Choroid plexus epithelial cell (primary cell): ENCODE measurements at places on chromosomes 1 and 21.

DNA sequence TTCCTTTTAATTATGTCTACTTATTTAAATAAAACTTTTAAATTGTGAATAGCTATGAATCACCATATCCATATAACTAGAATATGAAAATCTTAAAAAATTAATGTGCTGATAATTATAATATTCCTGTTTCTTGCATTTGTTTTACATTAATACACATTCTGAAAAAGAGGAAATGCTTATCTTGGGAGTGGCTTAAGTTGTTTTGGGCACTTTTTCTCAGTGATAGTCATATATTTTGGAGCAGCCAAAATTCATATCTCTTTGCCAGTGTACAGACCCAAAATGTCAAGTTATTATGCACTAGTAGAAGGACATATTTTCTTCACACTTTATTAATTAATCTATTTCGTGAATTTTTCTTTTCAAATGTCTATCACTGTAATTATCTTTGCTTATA, 838.5 kb downstream of the USP25 start:
- no peak for DNase-seq

DNA sequence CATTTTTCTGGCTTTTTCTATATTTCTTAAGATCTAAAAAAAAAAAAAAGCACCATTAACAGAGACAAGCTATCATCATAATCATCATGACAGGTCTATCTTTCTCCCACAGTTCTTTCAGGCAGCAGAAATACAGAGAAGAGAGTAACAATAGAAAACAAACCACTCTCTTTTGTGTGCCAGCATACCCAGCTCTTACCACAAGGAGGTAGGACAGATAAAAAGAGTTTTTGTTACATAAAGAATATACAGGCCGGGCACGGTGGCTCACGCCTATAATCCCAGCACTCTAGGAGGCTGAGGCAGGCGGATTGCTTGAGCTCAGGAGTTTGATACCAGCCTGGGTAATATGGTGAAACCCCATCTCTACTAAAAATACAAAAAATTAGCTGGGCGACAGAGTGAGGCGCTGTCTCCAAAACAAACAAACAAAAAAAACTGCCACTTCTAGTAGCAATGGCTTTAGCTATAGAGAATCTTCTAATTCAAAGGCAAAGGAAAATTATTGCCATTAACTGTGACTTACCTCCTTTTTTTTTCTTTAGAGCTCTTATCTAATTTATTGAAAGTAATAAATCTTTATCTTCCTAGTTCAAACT, 39.7 kb downstream of the ANKRD13C start:
- DNase-seq = no peak

DNA sequence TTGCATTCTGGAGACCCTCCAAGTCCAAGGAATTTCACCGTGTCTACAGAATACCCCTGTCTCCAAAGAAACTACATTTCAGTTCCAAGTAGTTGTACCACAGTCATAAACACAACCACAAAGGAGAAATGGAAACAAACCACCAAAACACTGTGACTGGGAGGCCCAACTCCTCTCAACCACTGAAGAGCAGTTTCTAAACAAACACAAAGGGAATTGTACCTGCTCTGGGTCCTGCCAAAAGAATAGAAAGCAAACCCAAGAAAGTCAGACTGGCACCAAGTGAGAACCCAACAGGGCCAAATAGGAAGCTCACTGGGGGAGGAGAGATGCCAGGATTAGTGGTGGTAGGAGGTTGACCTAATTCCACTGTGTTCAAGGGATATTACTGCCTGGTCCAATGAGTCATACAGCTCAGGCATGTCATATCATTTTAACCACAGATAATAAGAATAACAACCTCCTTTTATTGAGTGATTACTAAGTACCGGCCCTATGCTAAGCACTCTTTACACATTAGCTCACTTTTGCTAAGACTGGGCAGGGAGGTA, 123.9 kb upstream of the PPP2R5A start:
- DNase-seq = peak; percentile 89

DNA sequence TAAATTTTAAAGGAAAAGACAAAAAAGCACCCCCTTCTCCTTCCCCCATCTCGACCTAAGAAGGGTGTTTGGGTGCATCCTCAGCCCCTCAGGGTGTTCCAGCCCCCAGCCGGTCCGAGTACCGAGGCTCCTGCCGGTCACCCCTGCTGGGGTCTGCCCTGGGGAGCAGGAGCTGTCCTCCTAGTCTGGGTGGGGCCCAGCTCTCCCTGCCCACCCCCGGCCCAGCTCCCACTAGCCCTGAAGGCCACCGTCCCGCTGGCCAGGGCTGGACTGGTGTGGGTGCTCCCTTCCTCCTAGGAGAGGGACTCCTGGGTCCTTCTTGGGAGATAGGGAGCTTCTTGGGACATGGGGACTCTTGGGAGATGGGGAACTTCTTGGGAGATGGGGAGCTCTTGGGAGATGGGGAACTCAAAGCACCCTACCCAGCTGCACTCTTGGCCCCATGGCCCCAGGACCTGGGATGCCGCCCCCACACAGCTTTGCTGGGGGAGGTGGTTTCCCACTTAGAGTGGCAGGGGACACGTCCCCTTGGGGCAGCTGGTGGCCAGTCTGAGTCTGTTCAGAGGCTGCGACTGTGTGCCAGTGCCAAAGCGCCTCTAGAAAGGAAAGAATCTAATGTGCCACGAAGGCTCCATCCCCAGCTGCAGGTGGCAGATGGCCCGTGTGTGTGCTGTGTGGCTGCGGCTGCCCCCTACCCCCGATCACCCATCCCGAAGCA, 44.5 kb downstream of the MORN1 start:
- DNase-seq = no peak

GRCh38 chr1:225824533-225824941, 14.6 kb downstream of the EPHX1 start:
- DNase-seq = no peak

GRCh38 chr1:112043901-112044300, 54.4 kb upstream of the KCND3 start:
- no peak for DNase-seq

- DNase-seq = no peak
Observed at GRCh38 chr1:145999321-146000024, 3.1 kb upstream of the TXNIP start.

DNA sequence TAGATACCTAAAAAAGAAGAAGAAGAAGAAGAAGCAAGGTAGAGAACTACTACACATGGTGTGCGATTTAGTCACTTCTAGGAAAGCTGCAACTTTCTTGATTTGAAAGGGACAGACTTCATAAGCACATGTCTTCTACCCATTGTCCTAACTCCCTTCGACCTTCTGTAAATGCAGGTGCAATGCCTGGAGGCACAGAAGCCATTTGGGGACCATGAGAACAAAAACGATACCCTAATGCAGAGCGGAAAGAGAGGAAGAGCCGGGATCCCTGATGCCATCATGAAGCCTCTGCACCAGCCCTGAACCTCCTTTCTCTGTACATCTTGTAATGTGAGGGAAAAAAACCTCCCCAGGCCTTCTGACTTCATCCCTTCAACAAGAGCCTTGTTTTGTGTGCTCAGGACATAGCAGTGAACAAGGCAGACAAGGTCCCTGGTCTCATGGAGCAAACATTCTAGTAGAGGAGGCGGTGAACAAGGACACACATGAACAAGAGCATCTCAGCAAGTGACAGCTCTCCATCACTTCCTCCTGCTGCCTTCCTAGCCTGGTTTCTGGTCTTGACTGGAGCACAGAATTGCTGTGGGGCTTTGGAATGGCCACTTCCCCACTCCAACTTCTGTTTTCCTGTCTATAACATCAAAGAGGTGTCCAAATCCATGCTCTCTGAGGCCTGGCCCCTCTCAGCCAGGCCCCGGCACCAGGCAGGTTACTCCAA, 5.5 kb upstream of the LAPTM5 start:
- DNase-seq = no peak

- DNase-seq = peak; percentile 63
Observed at GRCh38 chr1:112718691-112719418, 3.7 kb upstream of the PPM1J start.

DNA sequence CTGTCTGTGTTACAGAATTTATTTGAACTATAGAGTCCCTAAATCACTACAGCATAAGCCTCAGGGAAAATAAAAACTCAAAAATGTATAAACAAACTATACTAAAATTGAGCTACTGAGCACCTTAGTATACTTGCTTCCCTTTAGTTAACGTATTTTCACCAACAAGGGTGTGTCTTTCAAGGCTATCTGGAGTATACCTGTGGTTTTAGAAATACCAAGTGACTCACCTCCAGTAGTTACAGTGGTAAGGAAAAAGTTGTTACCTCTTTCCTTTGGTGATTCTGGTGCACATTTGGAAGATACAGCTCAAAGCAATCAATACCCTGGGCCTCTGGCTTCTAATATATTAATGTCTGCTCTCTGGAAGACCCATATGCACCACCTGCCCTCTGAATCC, 68.0 kb upstream of the C1orf105 start:
- no peak for DNase-seq

- DNase-seq = peak; percentile 44
Observed at GRCh38 chr1:175514387-175514953, 228.9 kb downstream of the TNR start.

GRCh38 chr1:29319300-29320110, 83.2 kb downstream of the PTPRU start:
- no peak for DNase-seq

GRCh38 chr1:64047549-64047996, 155.8 kb upstream of the UBE2U start:
- DNase-seq = no peak
